ENCODE measurements at places on chromosomes 16 and 17.

DNA sequence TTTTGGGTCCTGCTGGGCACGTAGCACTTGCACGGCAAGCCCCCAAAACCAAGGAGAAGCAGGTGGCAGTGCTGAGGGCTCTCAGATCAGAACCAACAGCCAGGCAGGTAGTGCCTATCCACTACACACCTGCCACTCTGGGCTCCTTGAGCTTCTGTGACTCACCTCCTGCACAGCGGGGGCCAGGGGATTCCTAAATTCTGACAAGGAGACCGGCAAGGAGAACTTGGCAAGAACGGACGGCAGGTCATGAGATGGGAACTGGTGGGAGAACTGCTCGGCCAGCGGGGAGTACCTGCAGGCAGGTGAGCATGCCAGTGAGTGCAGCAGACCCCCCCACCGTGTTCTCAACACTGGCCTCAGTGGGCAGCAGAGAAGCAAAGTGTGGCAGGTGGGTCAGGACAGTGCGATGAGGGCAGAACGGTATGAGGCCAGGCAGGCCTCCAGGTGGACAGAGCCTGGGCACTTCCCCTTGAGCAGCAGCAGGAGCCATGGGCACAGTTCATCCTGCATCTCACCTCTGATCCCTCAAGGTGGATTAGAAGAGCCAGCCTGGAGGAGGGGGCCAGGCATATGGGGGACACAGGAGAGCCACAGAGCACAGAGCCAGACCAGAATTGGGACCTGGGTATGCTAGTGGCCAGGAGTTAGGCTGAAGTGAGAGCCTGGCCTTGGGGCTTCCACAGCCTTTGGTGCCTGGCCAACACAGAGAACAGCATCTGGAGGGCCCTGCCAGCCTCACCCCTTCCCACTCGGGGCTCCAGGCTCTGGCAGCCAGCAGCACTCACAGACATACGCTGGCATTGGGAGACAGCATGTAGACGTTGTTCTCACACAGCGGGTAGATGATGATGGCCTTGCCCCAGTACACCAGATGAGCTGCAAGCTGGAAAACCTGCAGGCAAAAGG, 14.7 kb downstream of the MPG start:
- DNase-seq, result no peak

GRCh38 chr17:2691965-2692780, 19.4 kb downstream of the CLUH start:
- DNase-seq, result no peak

DNA sequence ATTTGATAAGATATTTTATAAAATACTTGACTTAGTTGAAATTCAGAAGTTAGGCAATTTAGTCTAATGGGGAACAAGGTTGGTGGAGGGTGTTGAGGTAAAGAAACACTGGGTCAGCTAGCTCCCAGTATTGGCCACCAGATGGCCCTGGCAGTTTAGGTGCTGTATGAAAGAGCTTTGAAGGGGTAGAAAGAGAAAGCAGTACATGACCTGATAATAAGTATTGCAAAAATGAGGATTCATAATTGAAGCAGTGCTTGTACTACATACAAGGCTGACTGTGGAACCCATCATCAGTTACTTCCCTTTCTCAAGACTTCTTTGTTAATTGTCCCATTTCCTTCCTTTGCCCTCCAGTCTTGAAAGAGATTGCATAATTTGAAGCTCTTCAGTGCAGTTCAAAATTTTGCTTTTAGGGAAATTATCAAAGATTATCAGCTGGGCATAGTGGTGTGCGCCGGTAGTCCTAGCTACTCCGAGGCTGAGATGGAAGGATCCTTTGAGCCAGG, 29.4 kb downstream of the TANC2 start:
- DNase-seq, result no peak

- no peak for DNase-seq
These were observed 312.9 kb downstream of the SNX29 start for GRCh38 chr16:12289175-12290063.

DNA sequence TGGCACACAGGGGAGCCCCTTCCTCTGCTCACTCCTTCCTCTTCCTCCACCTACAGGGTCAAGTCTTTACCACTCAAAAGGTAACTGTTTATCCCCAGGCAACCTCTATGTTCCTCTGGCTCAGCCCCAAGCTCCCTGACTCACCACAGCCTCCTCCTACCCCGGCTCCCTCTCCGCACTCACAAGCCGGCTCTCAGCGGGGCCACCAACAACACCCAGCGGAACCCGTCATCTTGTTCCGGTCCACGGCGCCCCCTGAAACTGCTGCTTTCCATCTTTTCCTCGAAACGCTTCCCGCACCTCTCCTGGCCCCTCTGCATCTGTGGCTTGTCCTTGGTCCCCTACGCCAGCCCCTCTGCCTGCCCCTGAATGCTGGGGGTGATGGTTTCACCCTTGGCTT, 58.4 kb downstream of the NXN start:
- no peak for DNase-seq

GRCh38 chr16:68420366-68420942, 27.9 kb downstream of the SMPD3 start:
- DNase-seq, result no peak

- DNase-seq, result no peak
These were observed 34.6 kb downstream of the TBCD start for GRCh38 chr17:82786427-82786826.
